ENCODE measurements at places on chromosomes 7 and 10. TPM values are rescaled to one million over a fixed set of nuclear protein-coding genes. Genes with fewer than 3 reads are reported as not detected.

CDC14C gene
- not detected for total RNA-seq

SLC26A5 gene
- not detected for total RNA-seq

GIMAP6 gene
- 0.14 TPM for total RNA-seq

NEURL1 gene
- 1.6 TPM for total RNA-seq

ZNF438 gene
- 3.4 TPM for total RNA-seq

USP6NL gene
- 8.7 TPM for total RNA-seq

SRGN gene
- 36.7 TPM for total RNA-seq

AKR1C4 gene
- total RNA-seq = not detected

SORCS1 gene
- 0.14 TPM for total RNA-seq

NKX2-3 gene
- total RNA-seq = not detected

All from smooth muscle cell of bladder (primary cell).